Naive thymus-derived CD8-positive, alpha-beta T cell (primary cell): ENCODE measurements at places on chromosomes 1 and 21.

DNA sequence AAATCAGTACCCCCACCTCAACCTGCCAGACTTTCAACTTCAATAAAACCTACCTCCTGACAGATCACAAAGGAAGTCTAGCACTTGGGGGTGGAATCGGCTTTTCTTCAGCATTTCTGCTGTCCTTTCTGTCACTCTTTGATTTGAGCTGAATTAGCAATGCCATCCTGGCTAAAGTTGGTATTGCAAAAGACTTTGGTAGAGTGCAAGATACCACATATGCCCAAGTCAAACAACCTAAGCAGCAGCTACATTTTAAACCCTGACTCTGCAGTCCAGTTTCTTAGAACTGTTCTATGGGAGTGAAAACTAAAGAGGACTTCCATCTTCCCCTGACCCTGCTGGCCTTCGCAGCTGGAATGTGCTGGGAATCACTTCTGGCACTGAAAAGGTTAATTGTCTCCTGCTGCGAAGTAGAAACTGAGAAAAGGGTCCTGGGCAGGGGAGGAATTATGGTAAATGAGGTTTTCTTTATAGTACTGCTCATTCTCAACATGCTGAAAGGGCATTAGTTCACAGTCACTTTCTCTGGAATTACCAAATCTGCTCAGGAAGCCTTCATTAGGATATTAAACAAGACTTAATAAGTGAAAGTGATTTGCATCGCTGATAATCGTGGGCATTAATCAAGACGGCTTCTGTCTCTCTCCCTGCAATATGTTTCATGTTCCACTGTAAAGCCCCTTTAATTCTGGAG lies 126.2 kb upstream of the SMYD2 start:
- no peak for DNase-seq

- DNase-seq, result no peak
Measured at GRCh38 chr1:61950418-61950817, 208.1 kb downstream of the PATJ start.

DNA sequence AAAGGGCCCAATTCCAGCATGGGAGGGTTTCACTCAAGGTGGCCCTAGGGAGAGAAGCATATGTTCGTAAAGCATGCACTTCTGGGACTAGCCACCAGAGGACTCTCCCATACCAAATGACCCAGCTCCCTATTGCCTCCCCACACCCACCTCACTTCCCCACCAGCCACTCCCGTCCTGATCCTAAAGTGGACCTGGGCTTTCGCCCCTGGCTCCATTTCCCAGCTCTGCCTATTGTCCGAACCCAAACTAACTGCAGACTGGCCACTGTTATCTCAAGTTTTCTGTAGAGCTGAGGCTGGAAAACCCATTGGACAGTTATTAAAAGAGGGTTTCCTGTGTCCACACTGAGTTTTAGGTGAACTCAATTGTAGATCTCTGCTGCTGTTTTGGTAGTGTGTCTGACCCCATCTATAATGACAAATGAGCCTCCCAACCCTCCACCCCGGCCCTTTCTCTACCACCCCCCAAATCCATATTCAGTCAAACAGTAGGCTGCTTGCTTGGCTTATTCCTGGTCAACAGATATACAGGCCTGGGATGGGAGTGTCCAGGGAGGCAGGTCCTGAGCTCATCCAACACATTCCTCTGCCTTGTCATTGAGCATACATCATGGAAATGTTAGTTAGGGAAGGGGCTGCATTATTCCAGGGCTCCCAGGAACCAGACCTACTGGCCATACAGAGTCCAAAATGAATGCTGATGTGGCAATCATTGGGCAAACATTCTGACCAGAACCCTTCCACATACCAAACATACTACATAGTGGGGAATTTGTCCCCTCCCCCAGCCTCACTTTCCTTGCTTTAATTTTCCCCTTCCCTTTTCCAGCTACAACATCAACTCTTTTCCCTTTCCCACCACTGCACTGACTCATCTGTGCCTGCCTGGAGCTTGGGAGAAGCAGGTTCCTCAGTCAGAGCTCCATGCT lies 59.2 kb downstream of the ABCA4 start:
- peak; percentile 29 for DNase-seq

- no peak for DNase-seq
Measured at GRCh38 chr1:65983500-65983899, 190.8 kb downstream of the PDE4B start.

DNA sequence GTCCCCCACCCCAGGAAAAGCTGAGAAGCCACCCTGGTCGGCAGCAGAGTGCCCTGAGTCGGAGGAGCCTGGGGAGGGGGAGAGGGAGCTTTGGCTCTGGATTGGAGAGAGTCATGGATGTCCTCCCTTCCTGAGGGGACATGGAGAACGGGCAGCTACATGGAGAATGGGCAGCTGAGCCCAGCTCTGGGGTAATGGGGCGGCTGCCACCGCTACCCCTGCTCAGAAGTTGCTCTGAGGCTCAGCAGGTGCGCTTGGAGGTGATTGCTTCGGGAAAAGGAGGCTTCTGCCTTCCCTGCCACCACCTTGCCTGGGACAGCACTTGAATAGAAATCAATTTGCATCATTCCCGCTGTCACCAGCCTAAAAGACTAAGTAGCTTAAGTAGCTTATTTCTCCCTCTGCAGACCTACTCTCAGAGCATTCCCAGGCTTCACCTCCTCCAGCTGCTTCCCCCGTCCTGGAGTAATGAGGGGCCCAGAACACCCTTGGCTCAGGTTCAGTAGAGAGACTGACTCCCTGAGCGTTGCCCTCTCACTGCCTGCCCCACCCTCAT lies 8.3 kb downstream of the DISP3 start:
- no peak for DNase-seq

GRCh38 chr1:174040387-174040786 lies 18.2 kb upstream of the RC3H1 start:
- DNase-seq, result no peak

GRCh38 chr21:30081506-30081905 lies 85.1 kb downstream of the CLDN17 start:
- no peak for DNase-seq

- no peak for DNase-seq
Measured at GRCh38 chr1:190474650-190475211, 2.9 kb downstream of the BRINP3 start.

DNA sequence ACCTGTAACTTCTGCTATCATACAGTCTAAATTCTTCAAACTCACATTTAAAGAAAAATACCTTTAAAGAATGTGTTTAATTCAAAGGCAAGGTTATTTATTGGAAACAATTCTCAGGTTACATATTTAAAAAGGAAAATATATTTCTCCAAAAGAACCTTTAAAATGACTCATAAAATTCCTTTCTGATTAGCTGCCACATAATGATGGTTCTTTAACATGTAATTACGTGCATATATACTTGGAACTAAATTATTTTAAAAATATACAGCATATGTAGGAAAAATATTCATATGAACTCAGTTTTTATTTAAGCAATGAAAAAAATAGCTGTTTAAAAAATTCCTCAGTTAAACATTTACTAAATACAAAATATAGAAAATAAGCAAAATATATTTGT lies 173.6 kb downstream of the COP1 start:
- DNase-seq, result no peak

GRCh38 chr1:77994117-77994705 lies 10.5 kb upstream of the DNAJB4 start:
- DNase-seq, result no peak

- no peak for DNase-seq
Measured at GRCh38 chr1:197904126-197904787, 1.8 kb downstream of the C1orf53 start.

DNA sequence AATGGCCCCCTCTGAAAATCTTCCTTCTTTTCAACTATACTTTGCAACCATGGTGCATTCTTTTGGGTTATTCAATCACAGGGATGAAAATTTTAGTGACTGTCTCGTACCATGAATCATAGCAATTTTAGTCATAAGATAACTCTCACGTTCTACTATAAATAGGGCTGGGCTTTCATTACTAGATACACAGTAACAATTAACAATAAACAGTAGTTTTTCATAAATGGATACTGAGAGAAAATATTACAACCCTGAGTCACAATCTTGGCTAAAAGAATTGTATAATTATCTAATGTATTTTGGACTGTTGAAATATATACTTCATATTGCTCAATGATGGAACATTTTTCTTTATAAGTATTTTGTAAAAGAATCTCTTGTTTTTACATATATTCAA lies 96.1 kb downstream of the TEX35 start:
- no peak for DNase-seq

DNA sequence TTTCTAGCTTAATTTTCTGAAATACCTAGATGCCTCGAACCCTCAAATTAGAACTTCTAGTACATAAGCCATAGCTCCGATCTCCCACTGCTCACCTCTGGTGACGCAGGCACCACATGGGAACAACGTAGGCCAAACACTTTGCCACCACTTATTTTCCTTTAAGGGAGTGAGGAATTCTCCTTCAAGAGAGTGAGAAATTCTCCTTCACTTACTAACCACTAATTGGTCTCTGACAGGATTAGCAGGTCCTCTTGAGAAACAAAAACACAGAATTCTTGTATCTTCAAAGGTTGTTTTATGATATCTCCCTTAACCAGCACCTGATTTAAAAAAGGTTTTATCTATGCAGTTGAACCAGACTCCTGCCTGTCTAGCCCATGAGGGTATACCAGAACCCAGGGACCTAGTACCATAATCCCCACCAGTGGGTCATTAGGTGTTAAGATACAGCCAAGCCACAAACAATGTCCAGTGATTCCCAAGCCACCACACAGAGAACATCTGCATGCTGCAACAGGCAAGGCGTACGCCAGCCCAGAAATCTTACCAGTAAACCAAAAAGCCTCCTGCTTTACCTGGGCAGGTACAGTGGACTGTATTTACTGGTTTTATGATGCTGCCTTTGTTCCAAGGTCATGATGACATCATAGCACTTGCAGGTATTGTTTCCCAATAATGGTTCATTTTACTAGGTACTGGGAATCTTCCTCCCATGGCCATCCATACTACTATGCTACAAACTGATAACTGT lies 20.3 kb upstream of the CXADR start:
- DNase-seq, result no peak

DNA sequence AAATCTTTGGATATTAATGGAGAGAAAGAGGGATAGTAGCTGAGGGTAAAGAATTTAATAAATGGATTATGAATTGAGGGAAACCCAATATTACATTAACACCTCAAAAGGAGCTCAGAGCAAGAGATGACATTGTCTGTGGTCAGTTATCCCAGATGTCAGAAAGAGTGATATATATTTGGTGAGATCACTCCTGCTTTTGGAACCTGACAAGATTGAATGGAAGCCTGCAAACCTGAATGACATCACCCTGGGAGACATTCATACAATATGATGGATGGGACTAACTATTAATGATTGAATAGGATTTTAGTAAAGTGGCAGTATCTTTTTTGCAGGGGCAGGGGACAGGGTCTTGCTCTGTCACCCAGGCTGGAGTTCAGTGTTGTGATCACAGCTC lies 6.8 kb upstream of the IFI6 start:
- DNase-seq, result no peak
